ENCODE measurements at places on chromosomes 12 and 14.
A peak's percentile ranks its signal among the peaks of the same experiment; 100 is the strongest.

GRCh38 chr14:100567009-100567876 lies 20.0 kb downstream of the BEGAIN start:
- DNase-seq = no peak

DNA sequence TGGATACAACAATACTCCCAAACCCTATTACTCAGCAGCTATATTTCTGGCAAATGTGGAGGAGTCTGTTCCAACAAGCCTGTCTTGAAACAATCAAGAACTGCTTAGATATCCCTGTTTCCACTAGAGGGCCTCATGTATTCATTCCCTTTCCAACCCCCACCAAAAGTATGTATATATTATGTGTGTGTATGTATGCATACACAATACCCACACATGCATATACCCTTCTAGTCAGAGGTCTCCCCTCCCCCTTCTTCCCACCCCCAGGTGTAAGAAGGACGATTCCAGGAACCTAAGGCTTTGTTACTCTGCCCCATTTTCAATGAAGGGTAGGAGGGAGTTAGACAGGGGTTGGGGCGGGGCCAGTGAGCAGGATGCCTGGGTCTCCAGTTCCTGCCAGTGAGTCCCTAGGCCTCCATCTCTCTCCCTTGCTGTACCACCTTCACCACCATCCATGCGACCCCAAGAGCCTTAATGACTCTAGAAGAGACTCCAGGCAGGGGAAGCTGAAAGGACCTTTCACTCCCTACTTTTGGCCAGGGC lies at the start of gene DGKA:
TSS of gene DGKA (plus strand) at position 392 of the 546 bp plus-strand sequence. CDS start 5,342 bp downstream, outside the sequence.
- DNase-seq = peak; percentile 59

GRCh38 chr14:104363891-104364760 lies 215.4 kb upstream of the C14orf180 start:
- DNase-seq = no peak

- no peak for DNase-seq
Observed at GRCh38 chr14:48429512-48429911, 754.1 kb upstream of the MDGA2 start.

- no peak for DNase-seq
Observed at GRCh38 chr14:59698793-59699192, 122.2 kb upstream of the CCDC175 start.

DNA sequence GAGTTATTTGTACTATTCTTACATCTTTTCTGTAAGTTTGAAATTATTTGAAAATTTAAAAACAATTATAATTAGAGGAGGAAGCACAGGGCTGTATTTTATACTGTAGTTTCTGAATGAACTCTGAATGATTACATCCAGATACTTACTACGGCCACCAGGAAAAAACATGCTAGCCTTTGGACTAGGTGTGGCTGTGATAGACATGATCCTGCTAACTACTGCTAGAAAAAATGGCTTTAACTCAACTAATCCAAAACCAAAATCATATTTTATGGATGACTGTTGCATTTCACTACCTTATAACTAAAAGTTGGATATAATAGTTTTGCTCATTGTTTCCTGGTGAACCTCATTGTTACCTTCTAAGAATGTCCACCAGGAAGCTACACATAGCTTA lies 15.1 kb upstream of the SLC25A3 start:
- no peak for DNase-seq

GRCh38 chr12:124764451-124764850 lies 99.2 kb downstream of the SCARB1 start:
- peak; percentile 24 for DNase-seq

DNA sequence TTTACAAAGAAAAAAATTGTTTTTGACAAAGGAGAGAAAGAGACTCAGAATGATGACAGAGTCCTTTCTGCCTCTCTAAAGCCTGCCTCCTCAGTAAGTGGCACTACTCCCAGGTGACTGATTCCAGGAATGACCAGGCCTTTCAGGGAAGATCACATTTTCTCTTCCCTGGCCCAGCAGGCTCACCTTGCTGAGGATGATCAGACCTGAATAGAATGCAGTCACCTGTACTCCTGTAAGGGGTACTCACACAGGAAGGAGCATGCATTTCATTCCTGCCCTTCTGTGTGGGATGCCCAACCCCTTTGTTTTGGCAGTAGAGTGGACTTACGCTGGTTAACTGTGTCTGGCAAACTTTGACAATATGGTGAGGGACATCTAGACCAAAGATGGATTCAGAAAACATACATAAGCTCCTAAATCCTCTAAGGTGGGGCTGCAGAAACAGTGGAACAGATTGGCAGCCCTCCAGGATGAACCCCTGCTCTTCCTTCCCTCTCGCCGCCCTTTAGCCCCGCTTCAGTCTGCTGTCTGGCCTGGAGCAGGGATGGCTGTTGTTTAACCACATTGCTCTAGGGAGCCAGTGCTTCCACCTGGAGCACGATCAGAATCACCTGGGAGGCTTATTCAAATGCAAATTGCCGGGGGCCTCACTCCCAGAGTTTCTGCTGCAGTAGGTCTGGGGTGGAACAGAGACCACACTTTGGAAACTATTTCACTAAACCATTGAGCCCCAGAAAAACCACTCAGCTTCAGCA lies 29.8 kb downstream of the ERG28 start:
- no peak for DNase-seq

- no peak for DNase-seq
Observed at GRCh38 chr14:80271389-80271788, 60.1 kb upstream of the DIO2 start.

DNA sequence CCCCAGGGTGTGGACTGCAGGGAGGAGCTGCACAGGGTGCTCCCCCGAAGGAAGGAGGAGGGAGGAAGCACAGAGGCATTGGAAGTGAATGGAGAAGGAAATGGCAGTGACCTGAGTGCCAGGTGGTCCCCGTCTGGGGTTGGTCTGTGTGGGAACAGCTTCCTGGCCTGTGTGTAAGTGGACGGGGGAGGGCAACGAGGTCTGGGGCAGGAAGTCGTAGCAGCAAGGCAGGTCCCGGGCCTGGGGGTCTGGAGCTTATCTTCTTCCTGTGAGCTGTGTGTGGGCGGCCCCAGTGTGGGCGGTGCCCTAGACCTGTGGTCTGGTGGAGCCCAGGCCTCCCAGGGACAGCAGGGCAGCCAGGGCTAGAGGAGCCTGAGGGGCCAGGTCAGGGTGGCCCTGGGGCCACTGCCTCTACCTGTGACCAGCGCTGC lies 382.1 kb downstream of the TMEM121 start:
- DNase-seq = peak; percentile 91

- DNase-seq = no peak
Observed at GRCh38 chr12:105927564-105927963, 211.2 kb downstream of the NUAK1 start.

GRCh38 chr14:22811722-22812121 lies 3.5 kb downstream of the SLC7A7 start:
- no peak for DNase-seq

GRCh38 chr14:67010602-67011001 lies 178.6 kb upstream of the GARIN2 start:
- peak; percentile 0 for DNase-seq

DNA sequence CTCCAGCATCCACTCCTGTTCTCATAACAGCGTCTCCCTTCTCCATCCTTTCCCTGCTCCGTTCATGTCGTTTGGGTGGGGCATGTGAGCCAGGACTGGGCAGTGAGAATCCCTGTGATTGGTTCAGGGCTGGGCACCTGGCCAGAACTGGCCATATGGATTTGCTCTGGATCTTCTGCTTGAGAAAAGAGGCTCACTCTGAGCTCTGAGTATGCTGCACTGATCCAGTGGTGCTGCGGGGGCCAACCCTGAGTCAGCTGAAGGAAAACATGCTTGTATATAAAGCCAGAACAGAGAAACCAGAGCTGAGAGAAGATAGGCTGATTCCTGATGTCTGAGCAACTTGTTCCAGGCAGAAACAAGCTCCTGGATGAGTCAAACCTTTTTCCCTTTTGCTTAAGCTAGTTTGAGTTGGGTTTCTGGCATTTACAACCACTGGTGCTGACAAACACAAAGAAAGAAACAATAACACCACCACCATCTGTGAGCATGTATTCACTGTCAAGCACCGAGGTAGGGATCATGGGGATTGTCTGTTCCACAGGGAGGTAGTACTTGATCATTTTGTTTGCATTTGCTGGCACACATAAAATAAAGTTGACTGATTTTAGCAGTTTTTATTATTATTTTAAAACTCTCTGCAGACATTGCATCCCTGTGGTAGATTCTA lies 14.0 kb upstream of the HPD start:
- DNase-seq = no peak

DNA sequence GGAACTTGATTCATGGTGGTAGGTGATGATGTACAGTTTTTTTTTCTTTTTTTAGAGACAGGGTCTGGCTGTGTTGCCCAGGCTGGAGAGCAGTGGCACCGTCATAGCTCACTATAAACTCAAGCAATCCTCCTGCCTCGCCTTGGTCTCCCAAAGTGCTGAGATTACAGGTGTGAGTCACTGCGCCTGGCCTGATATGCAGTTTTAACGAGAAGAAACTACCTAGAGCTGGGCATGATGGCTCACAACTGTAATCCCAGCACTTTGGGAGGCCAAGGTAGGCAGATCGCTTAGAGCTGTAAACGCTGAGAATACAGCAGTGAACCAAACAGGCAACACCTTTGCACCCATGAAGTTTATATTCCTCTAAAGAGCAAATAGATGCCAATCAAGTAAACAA lies 13.0 kb upstream of the VPS37B start:
- DNase-seq = no peak

- DNase-seq = peak; percentile 24
Observed at GRCh38 chr14:70882776-70883492, 24.3 kb upstream of the PCNX1 start.

- no peak for DNase-seq
Observed at GRCh38 chr12:92619730-92620684, 82.8 kb upstream of the PLEKHG7 start.

GRCh38 chr12:51465491-51465890 lies 40.9 kb downstream of the SLC4A8 start:
- no peak for DNase-seq

GRCh38 chr12:10304161-10304574 lies 3.5 kb upstream of the KLRD1 start:
- no peak for DNase-seq

GRCh38 chr12:5656836-5657235 lies 224.9 kb downstream of the NTF3 start:
- no peak for DNase-seq

DNA sequence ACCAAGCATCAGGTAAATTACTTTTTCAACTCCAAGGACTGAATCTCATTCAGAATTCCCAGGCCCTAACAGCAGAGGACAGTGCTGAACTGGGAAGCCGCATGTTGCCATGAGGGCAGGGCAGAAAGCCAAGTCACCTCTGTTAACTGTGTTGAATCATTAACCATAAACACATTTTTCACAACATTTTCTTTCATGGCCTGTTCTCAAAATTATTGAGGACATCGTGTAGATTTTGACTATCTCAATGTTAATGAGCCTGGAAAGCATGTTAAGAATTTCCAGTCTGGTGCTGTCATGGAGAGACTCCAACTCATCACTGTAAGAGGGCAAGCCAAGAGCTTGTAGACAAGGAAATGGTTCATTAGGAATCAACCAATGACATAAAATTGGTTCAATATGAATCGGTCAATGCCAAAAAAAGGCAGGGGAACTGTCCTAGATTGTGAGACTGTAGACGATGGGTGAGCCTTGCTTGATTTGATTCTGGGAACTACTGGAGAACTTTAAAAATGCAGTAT lies 33.7 kb downstream of the CPM start:
- no peak for DNase-seq

DNA sequence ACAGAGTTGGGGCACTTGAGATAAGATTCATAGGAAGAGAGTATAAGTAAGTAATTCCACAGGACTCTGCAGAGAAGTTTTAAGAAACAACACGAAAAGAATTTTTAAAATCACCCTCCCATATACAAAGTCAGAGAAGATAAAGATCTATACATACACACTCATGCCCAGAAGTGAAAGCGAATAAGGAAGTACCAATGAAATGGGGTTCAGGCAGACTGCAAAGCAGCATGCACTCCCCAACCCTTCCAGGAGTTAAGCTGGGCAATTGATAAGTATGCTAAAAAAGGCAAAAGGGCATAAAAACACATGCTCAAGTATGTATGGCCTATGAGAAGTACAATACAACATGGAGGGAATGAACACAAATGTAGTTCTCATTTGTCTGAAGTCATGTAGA lies 246.2 kb upstream of the GRIP1 start:
- no peak for DNase-seq

DNA sequence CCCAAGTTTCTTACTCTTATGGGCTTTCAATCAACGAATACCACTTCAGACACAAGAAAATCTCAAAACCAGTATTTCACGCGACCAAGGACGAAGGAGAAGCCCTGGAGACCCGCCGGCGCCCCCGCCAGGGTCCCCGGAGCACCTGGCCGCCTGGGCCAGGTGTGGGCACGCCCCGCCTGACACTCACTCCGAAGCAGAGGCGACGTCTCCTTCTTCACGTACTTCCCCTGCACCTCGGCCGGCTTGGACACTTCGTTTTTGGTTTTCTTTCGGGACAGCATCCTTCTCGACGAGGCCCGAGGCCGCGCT lies 466 bp downstream of the SAV1 start:
- DNase-seq = no peak

GRCh38 chr14:95268350-95268749 lies 51.4 kb downstream of the CLMN start:
- DNase-seq = no peak

GRCh38 chr12:47864646-47865235 lies 40.1 kb downstream of the VDR start:
- no peak for DNase-seq

GRCh38 chr12:62265511-62265910 lies 5.3 kb downstream of the USP15 start:
- DNase-seq = no peak

GRCh38 chr12:116384175-116384574 lies 106.7 kb upstream of the MED13L start:
- DNase-seq = no peak

- no peak for DNase-seq
Observed at GRCh38 chr14:30252151-30252550, 306.8 kb upstream of the G2E3 start.

DNA sequence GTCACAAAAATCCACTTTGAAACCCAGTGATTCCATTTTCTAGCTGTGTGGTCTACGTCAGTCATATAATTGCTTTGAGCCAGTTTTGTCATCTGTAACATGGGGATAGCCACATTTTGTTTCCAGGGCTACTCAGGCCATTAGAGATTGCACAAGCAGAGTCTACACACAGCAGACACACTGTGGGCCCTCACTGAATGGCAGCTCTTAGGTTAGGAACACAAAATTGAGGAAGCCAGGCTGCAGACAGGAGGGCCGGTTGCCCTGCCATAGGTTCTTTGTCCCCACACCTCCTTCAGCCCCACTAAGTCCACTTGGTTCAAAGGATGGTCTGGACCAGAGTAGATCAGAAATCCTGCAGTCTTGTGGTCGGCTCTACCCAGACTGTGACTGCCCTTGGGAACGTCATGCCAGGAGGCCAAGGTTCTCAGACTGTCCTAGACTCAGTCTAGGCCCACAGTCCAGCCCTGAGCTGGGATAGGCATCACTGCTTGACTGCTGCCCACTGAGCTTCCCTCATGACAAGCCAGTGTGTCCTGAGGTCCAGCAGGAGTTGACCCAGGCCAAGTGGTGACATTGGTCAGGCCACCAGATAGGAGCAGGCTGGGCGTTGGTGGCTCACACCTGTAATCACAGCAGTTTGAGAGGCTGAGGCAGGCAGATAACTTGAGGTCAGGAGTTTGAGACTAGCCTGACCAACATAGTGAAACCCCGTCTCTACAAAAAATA lies 3.8 kb upstream of the MYH7 start:
- DNase-seq = no peak

- no peak for DNase-seq
Observed at GRCh38 chr12:7498809-7499208, 4.8 kb downstream of the CD163 start.

GRCh38 chr12:5260591-5261086 lies 171.3 kb upstream of the NTF3 start:
- no peak for DNase-seq

GRCh38 chr12:3587402-3588013 lies 96.5 kb downstream of the PRMT8 start:
- no peak for DNase-seq
